ENCODE measurements at places on chromosomes 11 and 22.

GRCh38 chr11:7672960-7673723 is at the start of gene CYB5R2:
CYB5R2 (minus strand) TSS chr11:7673500; CDS start chr11:7672825, 675 bp downstream.
- DNase-seq, result peak; percentile 79

DNA sequence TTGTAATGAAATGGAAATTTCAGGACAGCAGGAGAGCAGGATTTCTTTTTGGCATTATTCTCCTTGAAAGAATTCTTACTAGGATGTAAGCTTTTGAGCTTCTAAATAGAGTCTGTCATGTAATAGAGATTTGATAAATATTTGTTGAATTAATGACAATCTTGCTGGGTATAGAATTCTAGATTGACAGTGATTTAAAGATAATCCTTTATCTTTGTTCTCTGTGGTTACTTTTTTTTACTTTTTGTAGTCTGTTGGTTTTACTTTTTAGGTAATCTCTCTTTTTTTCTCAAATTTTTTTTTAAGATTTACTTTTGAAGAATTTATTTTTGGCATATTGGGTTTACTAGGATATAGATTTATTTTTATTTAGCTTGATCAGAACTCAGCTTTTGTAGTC is 54.8 kb downstream of the TMEM135 start:
- DNase-seq, result no peak

GRCh38 chr22:23859201-23859600 is 1.5 kb downstream of the SLC2A11 start:
- no peak for DNase-seq

GRCh38 chr11:76225122-76225611 is 18.9 kb upstream of the WNT11 start:
- no peak for DNase-seq

DNA sequence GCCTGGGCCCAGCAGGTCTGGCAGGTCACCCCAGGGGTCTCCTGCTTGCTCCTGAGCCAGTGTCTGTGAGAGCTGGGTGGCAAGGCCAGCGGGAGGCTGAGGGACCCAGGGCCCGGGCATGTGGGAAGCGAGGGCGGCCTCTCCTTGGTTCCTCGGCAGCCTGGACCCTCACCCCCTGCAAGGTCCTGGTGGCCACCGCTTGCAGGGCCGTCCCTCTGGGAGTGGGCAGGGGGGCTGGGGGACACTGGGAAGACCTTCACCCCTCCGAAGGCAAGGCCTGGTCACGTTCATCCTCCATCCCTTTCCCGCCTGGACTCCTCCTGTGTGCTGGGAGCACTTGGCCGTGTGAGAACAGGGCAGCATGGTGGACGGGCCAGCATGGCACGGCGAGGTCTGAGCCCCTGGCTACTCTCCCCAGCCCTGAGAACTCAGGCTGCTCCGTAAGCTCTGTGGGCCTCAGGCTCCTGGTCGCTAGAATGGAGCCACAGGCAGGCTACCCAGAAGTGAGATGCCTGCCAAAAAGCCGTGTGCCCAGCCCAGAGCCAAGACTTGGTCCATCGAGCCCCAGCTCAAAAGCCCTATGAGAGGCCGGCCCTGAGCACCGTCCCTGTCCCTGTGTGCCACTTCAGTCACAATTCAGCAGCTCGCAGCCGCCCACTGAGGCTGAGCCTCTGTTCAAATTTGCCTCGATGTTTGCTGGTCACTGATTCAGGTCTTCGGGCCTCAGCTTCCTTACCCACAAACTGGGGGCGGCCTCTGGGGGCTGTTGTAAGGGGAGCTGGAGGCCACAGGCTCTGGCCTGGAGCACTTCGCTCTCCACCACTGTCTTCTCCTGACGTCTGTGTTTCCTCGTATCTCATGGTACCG is 45.0 kb downstream of the IGLL1 start:
- DNase-seq, result no peak

GRCh38 chr11:22461626-22462025 is 123.4 kb downstream of the SLC17A6 start:
- DNase-seq, result no peak

DNA sequence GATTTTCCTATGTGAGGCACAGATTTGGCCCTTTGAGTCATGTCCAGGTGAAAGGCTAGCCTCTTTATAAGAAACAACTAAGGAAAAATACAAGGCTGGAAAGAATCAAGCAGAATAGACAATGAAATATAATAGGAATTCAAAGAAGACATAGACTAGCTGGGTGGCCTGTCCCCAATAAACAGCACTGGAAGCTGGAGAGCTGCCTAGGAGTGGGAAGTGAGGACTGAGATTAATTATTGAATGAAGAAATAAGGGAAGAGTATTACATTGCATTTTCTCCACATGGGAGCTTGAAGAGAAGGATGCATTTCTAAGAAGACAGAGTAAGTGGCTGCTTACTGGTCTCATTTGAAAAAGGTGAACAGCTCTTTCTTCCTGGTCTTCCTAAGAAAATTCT is 100.0 kb downstream of the CCDC34 start:
- no peak for DNase-seq

DNA sequence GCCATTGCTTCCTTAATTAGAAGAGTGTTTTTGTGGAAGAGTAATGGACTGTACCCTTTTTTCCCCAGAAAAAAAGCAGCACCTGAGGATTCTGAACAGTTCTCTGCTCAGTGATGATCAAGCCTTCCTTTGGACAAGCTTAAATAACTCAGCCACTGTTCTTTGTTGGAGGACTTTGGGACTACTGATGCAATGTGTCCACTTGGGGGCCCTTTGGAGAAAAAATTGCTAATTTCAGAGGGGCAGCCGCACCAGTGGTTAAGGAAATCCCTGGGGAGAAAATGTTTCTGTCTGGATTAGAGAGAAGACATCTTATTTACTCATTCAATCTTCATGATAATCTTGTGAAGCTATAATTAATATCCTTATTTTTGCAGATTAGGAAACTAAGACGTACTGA is 5.3 kb upstream of the KMT2A start:
- DNase-seq, result no peak

DNA sequence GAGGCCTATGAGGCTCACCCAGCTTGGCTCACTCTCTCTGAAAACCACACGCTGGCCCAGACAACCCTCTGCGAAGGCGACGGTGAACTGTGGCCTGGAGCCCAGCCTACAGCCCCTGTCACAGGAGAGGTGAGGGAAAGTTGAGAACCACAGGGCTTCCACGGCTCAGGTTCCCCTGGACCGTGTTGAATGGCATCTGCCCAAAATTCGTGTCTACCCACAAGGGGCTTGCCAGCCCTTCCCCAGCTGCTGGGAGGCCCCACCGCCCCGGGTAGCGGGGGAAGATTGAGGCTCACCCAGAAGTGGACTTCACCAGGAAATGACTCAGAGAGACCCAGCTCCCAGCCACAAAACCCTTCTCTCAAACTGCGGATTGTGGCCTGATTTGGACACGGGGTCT is 197.1 kb downstream of the CTTN start:
- no peak for DNase-seq

GRCh38 chr22:28951969-28952521 is 68.7 kb downstream of the ZNRF3 start:
- no peak for DNase-seq

DNA sequence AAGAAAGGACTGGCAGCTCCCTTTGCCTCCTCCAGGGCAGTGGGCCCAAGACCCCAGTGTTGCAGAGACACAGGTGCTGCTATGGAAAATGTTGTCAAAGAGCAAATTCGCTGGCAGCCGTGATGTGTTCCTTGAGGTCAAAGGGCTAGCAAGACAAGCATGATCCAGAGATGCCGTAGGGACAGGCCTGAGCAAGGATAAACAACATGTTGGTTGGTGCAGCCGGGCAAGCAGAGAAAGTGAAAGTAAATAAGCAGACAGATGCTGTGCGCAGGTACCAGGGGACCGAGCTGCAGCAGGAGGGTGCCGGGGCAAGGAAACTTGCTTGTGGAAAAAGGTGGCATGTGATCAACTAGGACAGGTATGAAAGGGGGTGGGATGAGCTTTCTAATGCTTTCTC is 125.5 kb upstream of the NECTIN1 start:
- DNase-seq, result no peak

- DNase-seq, result no peak
Observed at GRCh38 chr11:90639461-90639993, 416.7 kb upstream of the CHORDC1 start.

GRCh38 chr11:77140231-77140851 is 12.3 kb downstream of the MYO7A start:
- no peak for DNase-seq

DNA sequence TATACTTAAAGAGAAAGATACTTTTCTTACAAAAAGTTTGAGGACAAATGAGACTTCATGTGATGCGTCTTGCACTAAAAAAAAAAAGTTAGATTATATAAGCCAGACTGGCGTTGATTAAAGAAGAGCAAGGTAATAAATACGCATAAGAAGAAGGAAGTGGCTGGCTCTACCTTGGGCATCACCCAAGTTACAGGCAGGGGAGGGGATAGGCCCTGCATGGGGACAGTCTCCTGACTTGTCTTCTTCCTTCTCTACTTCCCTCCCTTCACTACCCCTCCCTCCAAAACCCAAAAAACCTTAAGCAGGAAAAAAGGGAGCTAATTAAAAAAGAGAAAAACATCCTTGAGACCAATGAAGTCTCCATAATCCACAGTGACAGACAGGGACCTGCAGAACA is 22.3 kb upstream of the TMA7B start:
- DNase-seq, result no peak

- no peak for DNase-seq
Observed at GRCh38 chr22:49522582-49523373, 304.9 kb downstream of the BRD1 start.

GRCh38 chr11:11710556-11710955 is 88.8 kb upstream of the GALNT18 start:
- no peak for DNase-seq

DNA sequence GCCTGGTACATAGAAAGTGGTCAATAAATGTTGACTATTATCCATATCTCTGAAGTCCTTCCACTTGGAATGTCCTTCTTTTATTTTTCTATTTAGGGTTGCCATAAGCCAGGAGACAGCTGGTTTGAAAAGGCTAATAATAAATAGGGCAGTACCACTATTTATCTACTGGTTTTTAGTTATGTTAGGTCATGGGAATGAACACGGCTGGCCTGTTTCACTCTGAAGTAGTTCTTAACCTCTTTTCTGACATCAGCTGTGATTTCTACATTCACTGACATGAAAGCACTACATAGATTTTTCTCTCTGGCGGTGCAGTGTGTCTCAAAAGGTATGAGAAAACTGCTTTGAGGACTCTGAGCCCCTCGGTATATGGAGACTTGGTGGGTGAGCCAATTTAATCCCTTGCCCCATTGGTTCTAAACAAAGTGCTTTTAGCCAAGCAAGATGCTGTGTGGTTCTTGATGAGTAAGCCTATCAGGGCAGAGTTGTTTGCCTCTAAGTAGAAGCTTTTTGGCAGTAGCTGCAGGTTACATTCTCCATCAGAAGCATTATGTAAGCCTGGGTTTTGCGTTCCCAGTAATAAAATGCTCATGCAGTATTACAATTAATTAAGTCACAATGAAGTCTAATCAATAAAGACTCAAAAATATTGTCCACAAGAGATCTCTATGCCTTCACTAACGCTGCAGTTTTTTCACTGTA is 48.7 kb upstream of the APOA1 start:
- DNase-seq, result no peak

DNA sequence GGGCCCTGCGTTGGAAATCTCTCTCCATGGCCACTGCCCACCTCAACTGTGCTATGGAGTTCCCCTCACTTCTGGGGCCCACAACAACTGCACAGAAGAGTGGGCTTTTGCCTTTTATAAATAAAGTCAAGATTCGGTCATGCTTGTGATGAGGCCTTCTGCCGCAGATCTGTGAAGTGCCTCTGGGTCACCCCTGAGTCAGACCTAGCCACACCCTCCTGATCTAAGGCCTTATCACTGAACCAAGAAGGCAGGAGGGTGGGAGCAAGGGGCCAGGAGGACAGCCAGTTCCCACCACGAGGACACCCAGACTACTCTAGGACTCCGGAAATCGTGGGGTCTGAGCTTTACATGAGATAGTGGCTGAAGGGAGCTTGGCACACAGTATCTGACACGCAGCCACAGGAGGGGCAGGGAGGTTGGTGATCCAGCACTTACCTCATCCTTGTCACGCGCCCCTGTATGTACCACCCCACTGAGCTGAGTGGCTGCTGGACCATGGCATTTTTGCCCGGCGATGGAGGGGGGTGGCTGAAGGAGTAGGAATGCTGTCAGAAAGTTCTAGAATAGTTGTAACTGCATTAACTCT is 115.7 kb downstream of the ABTB2 start:
- no peak for DNase-seq

DNA sequence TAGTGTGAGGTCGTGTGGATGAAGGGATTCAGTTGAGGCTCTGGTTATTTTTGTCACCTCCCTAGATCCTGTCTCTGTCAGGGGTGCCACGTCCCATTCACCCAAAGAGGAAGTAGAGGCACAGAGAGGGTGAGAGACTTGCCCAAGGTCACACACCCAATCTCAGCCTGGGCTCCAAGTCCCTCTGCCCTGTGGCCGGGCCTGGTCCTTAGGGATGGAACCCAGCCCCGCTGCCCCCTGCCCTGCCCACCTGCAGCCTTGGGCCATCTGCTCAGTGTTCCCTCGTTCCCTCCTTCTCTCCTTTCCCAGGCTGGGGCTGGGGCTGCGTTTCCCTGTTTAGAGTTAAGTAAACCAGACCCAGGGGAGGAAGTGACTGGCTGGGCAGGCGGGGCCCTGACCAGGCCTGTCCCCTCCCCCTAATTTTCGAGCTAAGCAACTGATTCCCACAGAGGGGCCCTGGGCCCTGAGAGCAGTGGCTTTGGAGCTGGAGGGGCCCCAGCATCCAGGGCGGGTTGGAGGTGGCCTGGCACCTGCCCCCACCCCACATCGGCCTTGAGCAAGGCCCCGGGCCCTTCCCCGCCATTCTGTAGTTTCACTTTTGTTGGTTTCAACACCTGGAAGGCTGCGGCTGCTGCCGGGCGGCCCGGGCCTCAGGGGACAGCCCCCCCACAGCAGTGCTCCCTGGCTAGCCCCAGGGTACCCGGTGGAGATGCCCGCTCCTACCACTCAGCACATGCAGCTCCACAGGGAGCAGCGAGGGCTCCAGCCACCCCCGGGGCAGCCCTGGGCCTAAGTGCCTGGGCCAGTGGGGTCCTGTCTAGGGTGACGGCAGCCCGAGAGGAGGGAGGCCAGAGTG is 1.5 kb downstream of the TCIRG1 start:
- DNase-seq, result peak; percentile 92

DNA sequence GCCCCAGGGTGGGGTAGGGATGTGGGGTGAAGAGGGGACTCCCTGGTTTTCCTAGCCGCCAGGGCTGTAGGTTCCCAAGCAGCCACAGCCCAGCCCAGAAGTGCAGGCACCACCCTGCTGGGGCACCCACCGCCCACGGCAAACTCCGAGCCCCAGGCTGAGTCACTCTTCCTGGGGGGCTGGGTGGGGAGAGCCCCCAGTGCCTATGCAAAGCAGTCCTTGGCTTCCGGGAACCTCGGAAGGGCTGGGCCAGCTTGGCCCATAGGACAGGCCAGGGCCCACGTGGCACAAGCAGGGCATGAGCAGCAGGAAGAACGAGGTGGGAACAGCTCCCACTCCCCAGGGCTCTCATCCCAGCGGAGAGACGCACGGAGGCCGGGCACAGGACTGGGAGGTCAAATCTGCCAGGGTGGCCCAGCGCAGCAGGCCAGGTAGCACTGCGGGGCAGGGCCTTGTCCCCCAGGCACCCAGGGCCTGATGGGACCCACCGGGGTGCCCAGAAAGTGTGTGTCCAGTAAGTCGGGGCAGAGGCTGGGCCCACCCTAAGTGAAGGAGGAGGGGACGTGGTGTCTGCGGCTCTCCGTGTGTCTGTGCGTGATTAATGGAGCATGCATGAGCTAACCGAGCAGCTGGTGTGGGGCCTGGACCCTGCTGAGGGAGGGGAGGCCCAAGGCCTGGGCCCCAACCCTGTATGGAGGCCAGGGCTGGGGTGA is 4.6 kb upstream of the IL17REL start:
- DNase-seq, result peak; percentile 87

- no peak for DNase-seq
Observed at GRCh38 chr11:12403122-12403996, 26.0 kb downstream of the PARVA start.

GRCh38 chr11:118448294-118448693 is 12.0 kb downstream of the KMT2A start:
- peak; percentile 70 for DNase-seq
